Peyer's patch (tissue), 4 donors: ENCODE measurements at places on chromosomes 1 and 21. TPM values are rescaled to one million over a fixed set of nuclear protein-coding genes. Genes with fewer than 3 reads are reported as not detected.

DNA sequence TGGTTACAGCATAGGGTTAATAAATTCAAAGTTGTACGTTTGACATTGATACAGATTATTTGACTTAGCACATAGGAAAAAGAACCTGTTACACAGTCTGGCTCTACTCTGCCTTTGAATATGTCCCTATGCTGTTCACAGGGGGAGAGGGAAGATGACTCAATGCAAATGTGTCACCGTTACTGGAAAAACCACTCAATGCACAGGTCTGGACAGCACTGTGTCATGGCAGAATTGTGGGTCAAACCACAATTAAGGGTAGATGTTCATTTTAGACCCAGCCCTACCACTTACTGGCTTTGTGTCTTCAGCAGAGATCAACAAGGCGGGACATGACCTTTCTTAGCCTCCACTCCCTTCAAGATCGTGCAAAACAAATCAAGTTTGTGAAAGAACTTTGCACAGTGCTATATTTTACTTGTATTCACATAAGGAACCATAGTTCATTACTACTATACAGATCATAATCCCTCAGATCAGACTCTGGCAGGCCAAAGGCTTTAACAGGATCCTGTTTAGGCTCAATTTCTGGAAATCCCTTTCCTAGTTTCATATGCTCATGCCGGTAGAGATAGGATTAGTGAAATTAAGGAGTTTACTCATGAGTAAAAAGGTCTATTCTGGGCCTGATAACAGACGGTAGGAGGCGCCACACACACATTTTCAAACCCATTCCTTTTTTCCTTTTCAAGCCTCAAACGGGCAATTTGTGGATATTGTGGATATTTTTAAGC lies 22.1 kb downstream of the EIF2D start:
- no peak for DNase-seq

Gene CFHR2
- total RNA-seq, result not detected

DNA sequence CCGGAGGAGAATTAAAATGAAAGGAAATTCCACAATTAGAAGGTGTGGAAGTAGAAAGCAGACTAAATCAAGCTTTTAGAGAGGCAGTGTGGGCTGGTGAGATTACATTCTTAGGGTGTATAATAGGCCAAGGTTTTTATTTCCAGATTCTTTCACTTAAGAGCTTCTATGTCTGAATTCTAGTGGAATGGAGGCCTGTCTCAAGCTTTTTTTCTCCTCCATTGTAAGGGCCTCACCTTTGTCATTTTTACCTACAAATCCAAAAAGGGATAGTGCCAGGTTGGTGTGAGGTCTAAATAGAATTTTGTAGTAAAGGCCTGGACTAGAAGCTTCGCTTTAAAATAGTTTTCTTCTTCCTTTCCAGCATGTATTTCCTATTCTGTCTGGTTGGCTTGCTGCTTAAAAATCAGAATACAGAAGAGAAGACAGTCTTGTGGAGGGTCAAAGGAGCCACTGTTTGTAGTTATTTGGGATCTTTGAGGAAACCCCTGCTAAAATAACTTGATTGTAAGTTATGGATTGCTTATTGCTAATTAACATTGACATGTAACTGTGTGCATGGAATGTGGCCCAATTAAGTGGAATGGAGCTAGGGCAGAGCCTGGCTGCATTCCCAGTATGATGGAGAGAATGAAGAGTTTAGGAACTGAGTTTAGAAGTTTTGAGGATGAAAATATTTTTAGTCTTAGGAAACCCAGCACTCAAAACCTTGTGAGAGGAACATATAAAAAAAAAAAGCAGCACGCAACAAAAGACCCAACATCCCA lies 162.5 kb upstream of the B3GALT2 start:
- DNase-seq, result no peak

DNA sequence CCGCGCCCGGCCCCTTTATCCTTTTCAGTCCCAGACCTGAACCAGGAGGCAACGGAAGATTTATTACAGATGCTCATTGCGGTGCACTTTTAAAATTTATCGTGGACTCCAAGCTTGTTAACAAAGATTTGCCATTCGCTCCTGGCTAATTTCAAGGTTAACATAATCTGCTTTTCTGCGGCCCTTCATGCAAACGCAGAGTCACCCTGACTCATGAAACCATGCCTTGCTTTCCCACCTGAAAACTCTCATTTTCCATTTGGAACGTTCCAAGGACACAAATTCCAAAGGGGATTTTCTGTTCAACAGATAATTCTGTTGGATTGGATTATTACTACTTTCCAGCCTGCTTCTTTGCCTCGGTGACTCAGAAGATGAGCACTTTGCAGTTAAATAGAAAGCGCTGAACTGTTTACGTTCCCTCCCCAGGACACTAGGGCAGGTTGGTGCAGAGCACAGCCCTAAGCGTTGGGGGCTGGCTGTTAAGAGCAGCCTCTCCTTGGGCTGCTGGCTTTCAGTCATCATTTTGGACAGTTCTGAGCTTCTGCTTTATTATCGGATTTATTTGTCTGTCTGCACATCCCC lies 51.1 kb downstream of the CD247 start:
- DNase-seq, result no peak

Gene TP53BP2
- total RNA-seq, result 196 TPM

GRCh38 chr1:41109310-41110197 lies 88.0 kb upstream of the SLFNL1 start:
- DNase-seq, result no peak

Gene EFNA4
- 16.8 TPM for total RNA-seq

Gene COL9A2
- total RNA-seq, result 2.1 TPM

GRCh38 chr21:38777531-38777930 lies 28.2 kb upstream of the ETS2 start:
- DNase-seq, result no peak

DNA sequence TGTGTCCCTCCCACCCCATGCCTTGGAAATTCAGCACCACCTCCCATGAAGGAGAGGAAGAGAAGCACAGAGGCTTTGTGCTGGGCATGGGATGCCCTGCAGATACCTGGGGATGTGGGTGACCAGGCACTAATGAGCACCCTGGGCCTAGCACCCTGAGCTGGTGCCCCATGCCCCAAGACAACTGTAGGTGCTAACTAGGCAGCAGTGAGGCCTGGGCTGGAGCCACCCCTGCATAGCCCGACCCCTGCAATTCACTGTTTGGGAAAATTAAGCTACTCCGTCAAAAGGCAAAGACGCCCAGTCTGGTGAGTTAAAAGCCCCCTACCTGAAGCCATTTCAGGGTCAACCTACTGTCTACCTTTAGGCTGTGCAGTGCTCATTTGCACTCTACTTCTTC lies 5.4 kb downstream of the KCNA2 start:
- DNase-seq, result no peak

GRCh38 chr1:94969137-94969536 lies 42.2 kb upstream of the CNN3 start:
- no peak for DNase-seq

Gene GJA8
- not detected for total RNA-seq

DNA sequence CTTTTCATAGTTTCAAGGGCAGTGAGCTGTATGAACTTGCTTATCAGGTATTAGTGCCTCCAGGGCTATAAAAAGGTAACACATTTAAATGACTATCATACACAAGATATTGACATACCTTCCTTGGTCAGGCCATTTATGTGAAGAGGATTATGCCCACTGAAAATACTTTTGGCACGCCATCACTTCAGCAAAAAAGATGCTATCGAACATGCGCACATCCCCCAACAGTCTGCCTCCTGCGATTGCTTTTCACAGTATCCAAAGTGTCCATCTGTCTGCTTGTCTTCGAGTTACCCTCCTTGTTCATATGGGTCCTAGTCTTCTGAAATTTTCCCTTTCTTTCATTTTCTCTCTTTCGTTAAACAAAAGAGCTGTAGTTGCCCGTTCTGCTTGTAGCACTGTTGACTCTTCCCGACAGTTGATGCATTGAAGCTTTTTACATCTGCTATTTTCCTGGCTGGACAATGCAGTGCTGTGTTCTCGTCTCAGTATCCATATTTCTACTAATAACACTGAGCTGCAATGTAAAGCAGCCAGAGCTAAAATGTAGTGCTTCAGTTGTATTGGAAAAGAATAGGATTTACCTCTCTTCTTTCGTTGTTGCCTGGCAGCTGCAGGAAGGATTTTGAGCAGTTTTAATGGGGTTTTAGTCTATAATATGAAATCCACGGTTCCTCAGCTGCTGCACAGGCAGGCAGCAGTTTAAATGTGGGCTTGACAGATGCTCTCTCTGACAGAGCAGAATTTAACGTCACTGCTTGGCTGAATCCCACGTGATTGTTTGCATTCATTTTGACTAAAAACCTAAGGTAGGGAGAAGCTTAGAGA lies at the start of gene B3GALT2:
Gene B3GALT2, minus strand, starts transcription at position 713 of the 831 bp plus-strand sequence. CDS start 5,051 bp downstream, outside the sequence.
- DNase-seq, result no peak

Gene GBP3
- 47.0 TPM for total RNA-seq
